ENCODE measurements at places on chromosomes 16 and 17.

GRCh38 chr16:84919708-84920107, 91.6 kb downstream of the ZDHHC7 start:
- no peak for DNase-seq

GRCh38 chr16:27718201-27719105, 168.5 kb downstream of the KATNIP start:
- no peak for DNase-seq

- DNase-seq: no peak
Measured at GRCh38 chr17:28398280-28398981, 7.6 kb downstream of the SLC46A1 start.

- DNase-seq: no peak
Measured at GRCh38 chr16:88913001-88913612, 46.6 kb upstream of the PABPN1L start.

DNA sequence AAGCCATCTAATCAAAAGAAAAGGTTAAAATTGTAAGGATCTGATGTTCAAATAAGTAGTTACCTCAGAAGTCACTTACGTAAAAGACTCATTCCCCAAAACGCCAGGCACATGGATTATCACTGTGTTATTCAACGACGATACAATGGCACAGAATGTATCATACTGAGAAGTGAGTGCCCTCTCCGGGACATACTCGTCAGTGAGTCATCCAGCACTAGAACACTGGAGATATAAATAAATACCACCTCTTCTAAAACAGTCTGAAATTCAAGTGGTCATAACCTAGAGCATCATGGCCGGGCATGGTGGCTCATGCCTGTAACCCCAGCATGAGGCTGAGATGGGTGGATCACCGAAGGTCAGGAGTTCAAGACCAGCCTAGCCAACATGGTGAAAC, 24.9 kb downstream of the USP31 start:
- no peak for DNase-seq

GRCh38 chr16:30094541-30095165, 1.4 kb downstream of the YPEL3 start:
- DNase-seq: no peak

DNA sequence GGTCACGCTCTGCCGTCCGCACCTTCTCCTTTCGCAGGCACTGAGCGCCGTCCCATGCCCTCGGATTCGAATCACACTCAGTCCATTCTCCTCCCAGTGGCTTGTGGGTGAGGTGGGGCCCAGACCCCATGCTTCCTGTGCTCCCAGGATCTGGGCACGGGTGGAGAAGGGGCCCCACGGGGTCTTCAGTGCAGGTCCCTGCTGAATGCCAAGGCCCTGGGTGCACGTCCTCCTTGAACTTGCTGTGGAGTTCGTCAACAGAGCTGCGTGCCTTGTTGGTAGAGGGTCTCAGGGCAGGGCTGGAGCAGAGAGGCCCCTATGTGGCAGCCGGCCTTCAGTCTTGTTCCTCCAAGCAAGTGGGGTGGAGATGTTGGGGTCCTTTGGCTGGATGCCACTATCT, 7.3 kb upstream of the MC1R start:
- DNase-seq: no peak

DNA sequence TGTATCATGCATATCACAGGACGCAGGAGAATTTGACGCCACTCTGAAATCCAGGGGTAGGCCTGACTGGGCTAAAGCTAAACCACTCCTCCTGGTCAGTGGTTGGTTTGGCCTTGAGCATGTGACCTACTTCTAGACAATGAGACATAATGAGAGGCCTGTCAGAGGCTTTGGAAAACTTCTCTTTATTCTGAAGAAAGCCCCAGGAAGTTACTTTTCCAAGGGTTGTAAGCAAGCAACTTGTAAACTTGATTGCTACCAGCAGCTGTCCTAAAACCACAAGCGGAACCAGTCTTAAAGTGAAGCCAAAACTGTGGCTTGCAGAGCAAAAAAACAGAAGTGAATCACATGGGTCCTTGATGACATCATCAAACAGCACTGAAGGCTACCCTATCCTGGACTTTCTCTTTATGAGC, 138.2 kb upstream of the COX10 start:
- no peak for DNase-seq

GRCh38 chr17:42667088-42667951, 8.2 kb downstream of the TUBG2 start:
- DNase-seq: no peak

- no peak for DNase-seq
Measured at GRCh38 chr17:59954856-59955255, 9.7 kb downstream of the RNFT1 start.

GRCh38 chr16:27801289-27801945, 251.5 kb downstream of the KATNIP start:
- DNase-seq: no peak

DNA sequence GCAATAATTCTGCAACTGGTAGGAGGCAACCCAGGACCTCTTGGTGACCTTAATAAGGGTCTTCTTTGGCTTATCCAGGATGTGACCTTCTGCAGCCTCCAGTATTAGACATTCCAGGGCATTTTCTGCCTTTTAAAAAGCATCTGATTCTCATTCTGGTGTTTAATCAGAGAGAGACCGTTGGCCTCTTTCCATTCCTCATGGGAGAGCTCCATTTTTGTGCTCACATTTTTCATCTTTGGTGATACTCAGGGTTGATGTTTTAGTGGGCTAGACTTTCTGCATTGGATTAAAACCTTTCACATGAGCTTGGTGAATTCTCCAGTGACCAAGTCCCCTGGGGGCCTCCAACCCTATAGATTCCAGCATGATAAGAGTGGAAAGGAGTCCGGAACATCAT, 150.2 kb upstream of the CACNG5 start:
- DNase-seq: no peak

GRCh38 chr16:87407511-87408112, 15.5 kb downstream of the MAP1LC3B start:
- no peak for DNase-seq

- DNase-seq: no peak
Measured at GRCh38 chr16:53024045-53024444, 28.7 kb downstream of the CHD9NB start.

- DNase-seq: no peak
Measured at GRCh38 chr16:48317614-48318315, 67.4 kb downstream of the SIAH1 start.

GRCh38 chr17:78629436-78629995, 52.3 kb upstream of the DNAH17 start:
- DNase-seq: no peak

GRCh38 chr16:50721549-50722404, 20.1 kb upstream of the CYLD start:
- DNase-seq: no peak

- DNase-seq: no peak
Measured at GRCh38 chr17:78935419-78936323, 10.5 kb upstream of the TIMP2 start.

DNA sequence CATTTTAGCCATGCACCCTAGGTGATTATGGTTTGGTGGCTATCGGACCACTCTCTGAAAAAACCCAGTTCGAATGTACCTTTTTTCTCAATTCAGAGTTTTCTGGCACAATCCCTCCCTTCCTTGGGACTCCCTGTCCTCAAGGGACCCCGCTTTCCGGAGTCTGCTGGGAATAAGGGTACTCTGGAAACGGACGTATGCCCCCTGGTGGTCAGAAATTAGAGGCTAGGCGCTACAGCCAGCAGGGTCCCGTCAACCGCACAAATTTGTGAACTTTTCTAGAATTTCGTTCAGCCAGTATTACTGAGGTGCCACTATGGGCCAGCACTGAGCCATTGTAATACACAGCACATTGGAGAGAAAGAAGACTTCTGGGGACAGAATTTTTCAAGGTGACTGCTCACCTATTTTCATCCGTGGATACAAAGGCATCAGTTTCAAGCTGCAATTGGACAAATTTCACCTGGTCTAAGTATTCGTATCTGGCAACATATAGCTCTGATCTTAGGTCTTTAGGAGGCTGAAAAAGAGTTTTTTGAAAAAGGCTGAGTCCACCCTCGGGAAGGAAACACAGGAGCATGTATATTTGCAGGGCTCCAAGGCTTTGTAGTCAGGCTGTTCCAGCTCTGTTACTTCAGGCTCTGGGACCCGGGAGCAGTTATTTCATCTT, 27.1 kb upstream of the CRYBA1 start:
- DNase-seq: peak; percentile 36

DNA sequence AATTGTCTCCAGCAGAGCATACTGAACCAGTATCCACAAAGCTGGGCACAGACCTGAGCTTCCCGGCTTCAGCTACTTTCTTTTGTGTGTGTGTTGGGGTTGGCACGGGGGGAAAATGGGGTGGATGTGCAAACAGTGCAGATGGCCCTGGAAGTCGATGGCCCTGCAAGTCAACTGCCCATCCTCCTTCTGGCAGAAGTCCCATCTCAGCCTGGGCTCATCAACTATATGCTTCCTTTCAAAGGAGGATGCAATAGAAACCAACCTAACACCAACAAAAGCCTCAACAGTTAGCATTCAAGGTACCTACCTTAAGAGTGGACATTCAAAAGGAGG, 55.7 kb downstream of the SOX9 start:
- peak; percentile 25 for DNase-seq

- DNase-seq: no peak
Measured at GRCh38 chr17:61492759-61493526, 40.7 kb downstream of the TBX4 start.

DNA sequence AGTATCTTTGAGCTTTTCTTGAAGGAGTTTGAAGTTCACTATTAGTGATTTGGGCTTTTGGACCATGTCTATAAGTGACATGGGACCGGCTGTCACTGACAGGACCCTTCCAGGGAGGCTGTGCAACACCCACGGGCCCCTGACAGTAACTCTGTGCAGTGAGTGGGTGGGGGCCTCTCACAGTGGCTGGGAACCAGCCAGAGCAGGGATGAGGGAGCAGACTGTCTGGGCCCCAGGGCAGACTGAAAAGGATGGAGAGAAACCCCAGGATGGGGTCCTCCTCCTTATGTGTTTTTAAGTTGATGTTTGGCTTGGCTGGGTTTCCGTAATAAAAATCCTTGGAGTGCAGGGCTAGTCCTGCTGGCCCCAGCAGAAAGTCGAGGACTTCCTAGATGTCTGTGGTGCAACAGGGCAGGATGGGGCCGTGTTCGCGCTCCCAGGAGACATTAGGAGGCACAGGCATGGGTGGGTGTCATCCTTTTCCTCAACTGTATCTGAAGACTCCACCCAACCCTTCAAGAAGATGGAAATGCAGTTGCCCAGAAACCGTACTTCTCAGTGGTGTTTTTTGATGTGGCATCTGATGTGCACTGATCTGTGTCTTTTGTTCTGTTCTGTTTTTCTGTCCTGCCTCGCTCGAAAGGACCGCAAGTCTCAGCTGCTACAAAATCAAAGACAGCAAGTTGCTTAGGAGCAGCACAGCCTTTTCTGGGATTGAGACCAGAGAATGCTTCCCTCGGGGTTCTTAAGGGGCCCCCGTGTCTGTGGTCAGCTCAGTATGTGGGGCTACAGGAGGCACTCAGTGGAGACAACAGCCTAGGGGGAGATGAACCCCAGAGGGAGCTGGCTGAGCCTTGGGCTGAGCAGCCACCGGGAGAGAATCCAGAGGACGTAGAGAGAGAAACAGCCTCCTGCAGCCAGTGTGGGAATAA, 24.2 kb downstream of the PLD6 start:
- DNase-seq: no peak

DNA sequence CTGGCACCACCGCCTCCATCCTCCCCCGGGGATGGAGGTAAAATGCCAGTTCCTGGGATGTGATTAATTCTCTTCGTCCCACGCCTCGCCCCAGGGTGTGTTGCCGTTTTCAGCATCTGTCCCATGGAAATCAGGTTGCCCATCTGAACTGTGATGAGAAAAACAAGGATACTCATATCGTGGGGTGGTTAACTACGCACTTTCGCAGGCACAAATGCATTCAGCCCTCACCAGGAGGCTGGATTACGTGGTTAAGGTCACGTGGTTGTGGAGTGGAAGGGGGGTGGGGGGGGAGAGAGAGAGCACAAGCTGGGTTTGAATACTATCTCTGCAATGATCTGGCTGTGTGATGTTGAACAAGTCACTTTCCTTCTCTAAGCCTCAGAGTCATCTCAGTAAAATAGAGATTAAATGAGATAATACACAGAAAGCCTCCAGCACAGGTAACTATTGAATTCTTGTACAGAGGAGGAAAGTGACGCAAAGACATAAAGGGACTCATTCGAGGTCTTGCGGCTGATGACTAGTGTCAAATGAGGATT, 74.7 kb downstream of the BMERB1 start:
- no peak for DNase-seq

GRCh38 chr16:56278196-56278855, 87.0 kb downstream of the GNAO1 start:
- DNase-seq: no peak

DNA sequence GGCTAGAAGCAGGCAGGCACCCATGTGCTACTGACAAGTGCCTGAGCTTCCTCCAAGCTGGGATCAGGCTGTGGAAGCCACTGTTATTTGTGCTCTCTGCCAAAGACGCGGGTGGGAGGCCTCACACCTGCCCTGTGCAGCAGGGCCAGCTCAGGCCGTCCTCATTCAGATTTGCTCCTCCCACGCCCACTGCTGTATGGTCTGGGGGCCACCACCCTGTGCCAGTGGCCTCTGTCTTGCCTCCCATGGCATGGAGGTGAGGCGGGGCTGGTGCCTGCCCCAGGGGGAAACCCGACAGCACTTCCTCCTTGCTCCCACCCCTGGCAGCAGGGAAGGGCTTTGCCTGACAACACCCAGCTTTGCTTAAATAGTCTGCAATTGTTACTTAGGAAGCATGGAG, 356.5 kb upstream of the CDH8 start:
- DNase-seq: no peak

- DNase-seq: no peak
Measured at GRCh38 chr17:17041018-17041521, 1.2 kb upstream of the MPRIP start.

DNA sequence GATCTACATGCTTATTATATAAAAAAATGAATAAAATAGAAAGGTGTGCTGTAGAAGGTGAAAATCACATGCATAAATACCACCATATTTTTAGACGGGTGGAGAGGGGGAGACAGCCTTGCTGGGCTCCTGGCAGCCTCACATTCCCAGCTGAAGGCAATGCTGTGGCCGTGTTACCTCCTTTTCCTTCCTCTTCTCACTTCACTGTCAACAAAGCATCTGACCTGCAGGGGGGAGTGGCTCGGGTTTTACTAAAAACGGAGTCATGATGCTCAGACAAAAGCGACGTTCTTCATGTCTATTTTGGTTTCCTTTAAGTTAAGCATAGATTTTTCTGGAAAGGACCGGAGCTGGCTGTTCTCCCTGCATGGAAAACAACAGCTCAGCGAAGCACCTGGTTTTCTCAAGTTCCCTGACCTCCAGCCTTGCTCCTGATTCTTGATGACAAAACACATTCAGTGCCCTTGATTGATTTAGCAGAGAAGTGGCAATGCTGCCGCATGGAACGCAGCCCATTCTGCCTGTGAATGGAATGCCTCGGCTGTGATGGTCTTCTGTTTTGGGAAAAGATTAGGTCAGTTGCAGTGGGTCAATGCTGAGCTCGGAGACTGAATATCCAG, 5.5 kb upstream of the RPTOR start:
- DNase-seq: no peak

GRCh38 chr16:4904942-4905615, 31.9 kb downstream of the PPL start:
- DNase-seq: no peak

GRCh38 chr16:85112364-85112763, at the start of gene CIBAR2:
CIBAR2 (minus strand) TSS chr16:85112472; CDS start chr16:85112352, 120 bp downstream.
- DNase-seq: no peak

GRCh38 chr17:10198509-10199249, at the start of gene GAS7:
GAS7 (minus strand) TSS chr17:10198606.
- DNase-seq: no peak

GRCh38 chr17:1759529-1759928, 2.3 kb upstream of the SERPINF1 start:
- DNase-seq: no peak

GRCh38 chr17:79125503-79125902, 50.9 kb downstream of the ENGASE start:
- no peak for DNase-seq

GRCh38 chr17:43517615-43518386, 28.3 kb downstream of the ETV4 start:
- DNase-seq: no peak
